Tibial nerve (tissue), 4 donors: ENCODE measurements at places on chromosomes 4 and X. TPM values are rescaled to one million over a fixed set of nuclear protein-coding genes. Genes with fewer than 3 reads are reported as not detected.

The MAGEA6 gene
- total RNA-seq: not detected

The GRSF1 gene
- 37.7 TPM for total RNA-seq

The PASD1 gene
- not detected for total RNA-seq

The GPR119 gene
- not detected for total RNA-seq

The PWWP3B gene
- 16.0 TPM for total RNA-seq

The FATE1 gene
- total RNA-seq: not detected

The STBD1 gene
- total RNA-seq: 10.3 TPM

The GPM6B gene
- total RNA-seq: 408 TPM

The FAM236D gene
- not detected for total RNA-seq

The WFS1 gene
- 58.4 TPM for total RNA-seq

The TAF9B gene
- 17.1 TPM for total RNA-seq

The DCLK2 gene
- total RNA-seq: 11.2 TPM

DNA sequence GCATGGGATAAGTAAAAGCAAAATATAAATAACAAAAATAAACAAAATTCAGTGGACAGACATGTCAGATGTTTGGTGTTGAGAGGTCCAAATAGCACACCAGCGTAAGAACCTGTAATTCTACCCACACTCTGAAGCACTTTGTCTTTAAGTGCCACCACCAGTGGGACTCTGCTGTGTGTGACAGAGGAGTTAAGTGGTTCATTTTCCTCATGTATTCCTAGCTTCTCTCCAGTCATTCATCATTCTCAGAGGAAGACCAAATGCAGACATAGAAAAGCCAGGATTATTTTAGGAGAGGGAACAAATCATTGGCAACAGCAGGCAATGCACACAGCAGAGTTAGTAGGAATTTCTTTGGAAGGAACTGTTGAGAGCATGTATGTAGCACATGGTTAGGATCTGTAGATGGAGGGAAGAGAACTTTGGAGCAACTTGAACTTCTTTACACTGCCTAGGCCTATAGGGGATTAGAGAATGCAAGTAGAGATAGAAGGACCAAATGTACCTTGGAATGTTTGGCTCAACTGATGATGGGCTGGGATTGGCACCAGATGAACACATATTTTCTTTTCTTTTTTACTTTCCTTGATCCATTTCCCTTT, 43.0 kb upstream of the ARHGAP24 start:
- DNase-seq: no peak

- DNase-seq: no peak
Observed at GRCh38 chr4:528296-528695, 29.3 kb downstream of the PIGG start.

DNA sequence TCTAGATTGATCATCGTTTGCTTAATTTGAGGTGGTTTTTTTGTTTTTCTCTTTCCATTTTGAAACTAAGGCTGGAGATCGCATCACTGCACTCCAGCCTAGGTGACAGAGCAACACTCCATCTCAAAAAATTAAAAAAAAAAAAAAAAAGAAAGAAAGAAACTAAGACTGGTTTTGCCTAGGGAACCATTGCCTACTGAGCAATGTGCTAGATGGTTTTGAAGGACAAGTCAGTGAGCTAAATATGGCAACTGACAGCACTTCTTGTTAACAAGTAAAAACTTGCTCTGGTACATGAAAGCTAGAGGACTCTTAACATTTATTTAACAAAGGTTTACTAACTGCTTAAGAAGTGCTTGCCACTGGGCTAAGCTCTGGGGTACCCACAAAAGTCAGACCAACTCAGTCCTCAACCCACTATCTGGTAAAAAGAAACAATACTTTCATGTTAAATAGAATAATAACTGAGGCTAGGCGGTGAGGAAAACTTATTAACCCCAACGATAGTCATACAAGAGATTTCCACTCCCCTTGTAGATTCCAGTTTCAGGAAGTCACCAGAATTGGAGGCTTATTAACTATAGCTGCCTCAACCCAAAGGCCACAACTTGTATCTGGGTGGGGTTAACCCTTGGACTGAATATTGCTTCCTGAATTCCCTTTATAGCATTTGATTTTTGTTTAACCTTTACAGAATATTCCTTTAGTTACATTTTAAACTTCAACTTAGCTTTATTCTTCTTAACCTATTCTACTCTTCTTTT, 111.6 kb downstream of the FRYL start:
- DNase-seq: no peak

- DNase-seq: no peak
Observed at GRCh38 chr4:178523038-178523437, 1080.8 kb upstream of the AGA start.

GRCh38 chr4:155491336-155492120, 114.8 kb upstream of the MAP9 start:
- no peak for DNase-seq

GRCh38 chr4:74032064-74032463, 6.4 kb downstream of the CXCL3 start:
- no peak for DNase-seq

DNA sequence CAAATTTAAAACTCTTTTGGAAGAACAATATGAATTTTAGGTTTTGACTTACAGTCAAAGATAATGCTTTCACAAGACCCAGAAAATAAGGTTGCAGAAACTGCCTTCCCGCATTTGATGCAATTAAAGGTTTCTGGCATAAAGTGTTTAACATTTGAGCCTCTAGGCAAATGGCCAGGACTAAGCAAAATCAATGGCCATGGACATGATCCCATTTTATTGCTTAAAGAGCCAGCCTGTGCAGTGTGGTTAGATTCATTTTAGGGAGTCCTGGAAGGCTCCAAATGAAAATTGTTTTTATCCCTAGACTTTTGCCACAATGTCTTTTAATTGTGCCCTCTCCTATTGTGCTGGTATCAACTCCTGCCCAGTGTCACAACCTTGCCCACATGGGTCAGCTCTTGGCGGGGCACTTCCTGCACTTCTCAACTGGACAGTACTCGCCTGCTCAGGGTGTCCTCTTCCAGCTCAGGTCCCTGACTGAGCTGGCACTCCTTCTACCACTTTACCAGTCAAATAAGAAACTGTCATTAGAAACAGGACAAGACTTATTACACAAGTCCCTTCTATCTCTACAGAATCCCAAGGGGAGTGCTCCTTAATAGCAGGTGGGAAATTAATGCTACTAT, 208.4 kb upstream of the NPY2R start:
- no peak for DNase-seq

DNA sequence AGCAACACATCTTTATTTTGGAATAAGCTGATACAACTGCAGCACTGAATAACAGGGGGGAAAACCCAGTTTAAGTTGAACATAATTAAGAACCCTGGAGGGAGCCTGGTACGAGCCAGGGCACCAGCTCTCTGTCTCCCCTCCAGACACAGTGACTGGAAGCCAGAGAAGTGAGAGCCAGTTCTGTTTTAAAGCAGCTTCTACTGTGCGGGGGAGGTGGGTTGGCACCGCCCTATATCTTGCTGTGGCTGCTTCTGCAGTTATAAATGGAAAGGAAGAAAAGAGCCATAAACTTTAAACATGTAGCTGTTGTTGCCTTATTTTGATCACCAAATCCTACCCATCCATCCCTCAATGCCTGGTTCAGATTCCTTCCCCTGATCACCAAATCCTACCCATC, 207.9 kb upstream of the ANXA3 start:
- no peak for DNase-seq

- no peak for DNase-seq
Observed at GRCh38 chr4:145501051-145501660, 19.5 kb downstream of the SMAD1 start.

DNA sequence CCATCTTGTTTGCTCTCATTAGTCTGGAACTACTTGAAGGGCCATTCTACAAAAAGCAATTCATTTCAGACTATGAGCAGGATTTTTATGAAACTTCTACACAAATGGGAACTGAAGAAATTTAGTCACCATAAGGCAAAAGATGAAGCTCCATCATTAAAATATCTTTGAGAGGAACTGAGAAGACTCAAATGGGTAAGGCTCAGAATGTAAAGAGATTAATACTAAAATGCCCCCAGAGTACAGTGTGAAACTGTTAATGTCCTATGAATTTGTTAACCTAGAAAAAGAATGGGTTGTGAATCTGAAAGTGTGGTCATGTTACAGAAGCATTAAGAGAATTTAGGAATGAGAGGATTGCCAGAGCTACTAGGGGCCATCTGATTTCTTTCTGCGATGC, 77.9 kb upstream of the SLC7A11 start:
- DNase-seq: no peak

DNA sequence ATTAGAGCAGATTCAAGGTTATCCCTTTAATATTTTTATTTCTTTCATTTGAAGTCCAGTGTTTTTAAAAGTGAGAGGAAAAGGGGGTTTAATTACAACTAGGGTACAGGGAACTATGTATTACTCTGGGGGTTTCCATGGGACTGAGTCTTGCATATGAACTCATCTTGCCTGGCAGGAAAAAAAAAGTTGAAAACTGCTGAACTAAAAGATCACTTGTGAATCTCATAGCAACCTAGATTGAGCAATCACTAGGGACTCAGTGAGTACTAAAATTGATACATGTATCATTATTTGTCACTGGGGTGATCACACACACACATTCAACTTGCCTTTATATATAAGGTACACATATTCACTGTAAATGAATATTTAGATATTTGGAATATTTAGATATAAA, 180.7 kb upstream of the SFRP2 start:
- DNase-seq: no peak

DNA sequence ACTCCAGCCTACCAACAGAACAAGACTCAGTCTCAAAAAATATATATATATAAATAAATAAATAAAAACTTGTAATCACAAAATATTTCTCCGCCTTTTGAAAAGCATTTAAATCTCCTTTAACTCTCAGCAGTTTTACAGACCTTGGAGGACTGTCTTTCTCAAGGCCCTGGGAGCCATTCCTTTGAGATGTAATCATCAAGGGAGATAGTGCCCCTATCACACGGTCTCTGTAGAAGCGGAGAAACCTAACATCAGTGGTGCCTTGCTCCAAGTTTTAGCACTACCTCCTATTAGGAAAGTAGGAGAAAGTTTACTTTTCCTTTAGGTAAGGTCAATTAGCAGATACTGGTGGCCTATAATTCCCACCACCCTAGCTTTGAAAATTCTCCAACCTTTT, 58.5 kb downstream of the ANTXR2 start:
- no peak for DNase-seq

GRCh38 chrX:102934624-102935023, 2.4 kb upstream of the RAB40AL start:
- peak; percentile 10 for DNase-seq

- DNase-seq: peak; percentile 34
Observed at GRCh38 chr4:48578132-48578968, 88.3 kb downstream of the ZAR1 start.

GRCh38 chr4:82733636-82734035, 65.0 kb downstream of the SCD5 start:
- DNase-seq: no peak

- no peak for DNase-seq
Observed at GRCh38 chr4:168776382-168776781, 233.7 kb downstream of the CBR4 start.

DNA sequence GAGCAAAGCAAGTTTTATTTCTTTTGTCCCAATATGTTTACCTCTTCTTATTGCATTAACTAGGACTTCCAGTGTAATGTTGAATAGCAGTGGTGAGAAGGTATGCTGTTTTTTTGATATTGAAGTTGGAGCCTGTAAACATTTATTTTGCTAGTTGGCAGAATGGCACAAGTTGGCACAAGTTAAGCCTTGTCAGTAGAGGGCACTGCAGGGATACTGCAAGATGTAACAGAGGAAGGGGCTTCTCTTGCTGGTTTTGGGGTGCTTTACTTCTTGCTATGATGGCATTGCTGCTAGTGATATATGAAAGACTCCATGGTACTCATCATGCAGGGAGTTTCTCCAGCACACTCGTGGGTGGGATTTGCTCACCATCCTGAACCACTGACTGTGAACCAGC, 327.3 kb upstream of the ARX start:
- DNase-seq: no peak

GRCh38 chr4:140806163-140806562, 50.0 kb upstream of the TBC1D9 start:
- no peak for DNase-seq

- DNase-seq: no peak
Observed at GRCh38 chr4:137768196-137768595, 235.9 kb upstream of the PCDH18 start.

- no peak for DNase-seq
Observed at GRCh38 chrX:85992811-85993229, 54.5 kb downstream of the CHM start.

- DNase-seq: no peak
Observed at GRCh38 chrX:143094417-143095023, 68.8 kb downstream of the SPANXN4 start.

- DNase-seq: no peak
Observed at GRCh38 chr4:32117693-32118092, 1397.5 kb downstream of the PCDH7 start.
